ENCODE measurements at places on chromosomes 11 and 22.

- DNase-seq, result no peak
Measured at GRCh38 chr11:123253911-123254310, 58.9 kb upstream of the CLMP start.

- DNase-seq, result no peak
Measured at GRCh38 chr11:12662101-12662689, 12.0 kb upstream of the TEAD1 start.

DNA sequence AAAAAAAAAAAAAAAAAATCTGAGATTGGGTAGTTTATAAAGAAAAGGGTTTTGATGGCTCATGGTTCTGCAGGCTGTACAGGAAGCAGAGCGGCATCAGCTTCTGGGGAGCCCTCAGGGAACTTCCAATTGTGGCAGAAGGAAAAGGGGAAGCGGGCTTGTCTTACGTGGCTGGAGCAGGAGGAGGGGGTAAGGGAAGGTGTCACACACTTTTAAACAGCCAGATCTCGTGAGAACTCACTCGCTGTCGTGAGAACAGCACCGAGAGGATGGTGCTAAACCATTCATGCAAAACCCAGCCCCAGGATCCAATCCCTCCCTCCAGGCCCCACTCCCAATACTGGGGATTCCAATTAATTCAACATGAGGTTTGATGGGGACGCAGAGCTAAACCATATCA is 806.2 kb downstream of the TBC1D22A start:
- DNase-seq, result no peak

GRCh38 chr22:28810821-28811491 is 10.6 kb upstream of the XBP1 start:
- no peak for DNase-seq

- DNase-seq, result peak; percentile 56
Measured at GRCh38 chr22:20156611-20157429, 6.0 kb upstream of the CCDC188 start.

GRCh38 chr22:20282901-20283673 is 15.0 kb upstream of the RTN4R start:
- no peak for DNase-seq

DNA sequence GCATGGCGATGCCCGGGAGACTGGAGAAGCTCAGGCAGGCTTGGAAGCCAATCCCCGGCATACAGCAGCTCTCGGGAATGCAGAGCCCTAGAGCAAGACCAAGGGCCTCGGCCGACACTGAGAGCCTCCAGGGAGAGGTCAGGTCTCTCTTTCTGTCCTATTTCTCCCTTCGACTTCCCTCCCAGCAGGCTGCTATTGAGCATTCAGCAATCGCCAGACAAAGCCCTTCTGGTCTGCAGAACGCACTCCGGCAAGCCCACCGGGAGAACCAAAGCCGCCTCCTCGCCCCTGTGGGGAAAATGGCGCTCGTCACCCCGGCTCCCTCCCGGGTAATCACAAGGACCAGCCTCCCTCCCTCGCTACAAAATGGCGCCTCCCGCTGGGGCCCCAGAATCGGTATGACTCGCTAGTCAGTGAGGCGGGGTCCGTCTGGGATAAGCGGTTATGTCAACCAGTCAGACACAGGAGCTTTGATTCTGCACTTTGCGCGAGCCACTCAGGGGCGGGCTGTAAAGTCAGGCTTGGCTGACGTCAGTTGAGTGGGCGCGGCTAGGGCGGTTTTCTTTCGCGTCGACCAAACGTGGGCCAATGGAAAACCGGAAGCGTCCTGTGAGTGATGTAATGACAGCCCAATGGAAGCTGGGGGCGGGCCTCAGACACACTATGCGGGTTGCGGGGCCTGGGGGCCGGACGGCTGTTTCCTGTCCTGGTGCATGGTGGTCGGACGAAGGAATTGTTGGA is at the start of gene ZNF143:
Gene ZNF143 (plus strand): TSS at position 691 of the 741 bp plus-strand sequence. CDS start 10,297 bp downstream, outside the sequence.
- DNase-seq, result peak; percentile 100

GRCh38 chr11:128624269-128625175 is 37.2 kb upstream of the ETS1 start:
- DNase-seq, result no peak

DNA sequence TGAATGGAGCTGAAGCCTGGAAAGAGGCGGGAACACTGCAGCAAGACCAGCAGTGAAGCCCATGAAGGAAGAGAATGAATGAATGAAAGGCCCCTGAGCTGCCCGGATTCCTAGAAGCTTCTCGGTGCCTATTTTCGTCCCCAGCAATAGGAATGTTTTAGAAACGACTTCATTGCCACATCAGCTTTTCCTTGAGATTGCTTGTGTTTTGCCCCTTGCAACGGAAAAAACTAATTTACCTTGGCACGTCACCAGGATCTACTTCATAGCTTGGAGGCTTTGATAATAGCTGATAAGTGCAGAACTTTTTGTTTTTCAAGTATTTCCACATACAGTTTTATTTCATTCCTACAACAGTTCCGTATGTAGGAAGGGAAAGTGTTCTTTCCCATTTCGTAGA is 248.9 kb upstream of the NARS2 start:
- no peak for DNase-seq

DNA sequence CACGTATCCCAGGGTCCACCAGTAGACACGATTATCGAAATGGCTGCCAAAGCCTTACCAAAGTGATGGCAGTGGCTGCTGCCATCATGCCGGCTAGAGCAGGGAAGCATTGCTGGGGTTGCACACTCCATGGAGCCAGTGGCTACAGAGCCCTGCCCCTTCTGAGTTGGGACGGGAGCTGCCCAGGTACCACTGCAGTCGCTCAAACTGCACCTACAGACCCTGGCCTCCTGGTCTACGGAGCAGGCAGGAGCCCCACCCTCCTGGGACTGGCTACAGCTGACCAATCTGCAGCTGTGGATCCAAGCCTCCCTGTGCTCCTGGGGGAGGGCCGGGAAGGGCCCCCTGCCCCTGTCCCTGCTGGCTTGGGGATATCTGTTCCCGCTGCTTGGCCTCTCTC is 111.4 kb downstream of the ATG16L2 start:
- DNase-seq, result no peak

DNA sequence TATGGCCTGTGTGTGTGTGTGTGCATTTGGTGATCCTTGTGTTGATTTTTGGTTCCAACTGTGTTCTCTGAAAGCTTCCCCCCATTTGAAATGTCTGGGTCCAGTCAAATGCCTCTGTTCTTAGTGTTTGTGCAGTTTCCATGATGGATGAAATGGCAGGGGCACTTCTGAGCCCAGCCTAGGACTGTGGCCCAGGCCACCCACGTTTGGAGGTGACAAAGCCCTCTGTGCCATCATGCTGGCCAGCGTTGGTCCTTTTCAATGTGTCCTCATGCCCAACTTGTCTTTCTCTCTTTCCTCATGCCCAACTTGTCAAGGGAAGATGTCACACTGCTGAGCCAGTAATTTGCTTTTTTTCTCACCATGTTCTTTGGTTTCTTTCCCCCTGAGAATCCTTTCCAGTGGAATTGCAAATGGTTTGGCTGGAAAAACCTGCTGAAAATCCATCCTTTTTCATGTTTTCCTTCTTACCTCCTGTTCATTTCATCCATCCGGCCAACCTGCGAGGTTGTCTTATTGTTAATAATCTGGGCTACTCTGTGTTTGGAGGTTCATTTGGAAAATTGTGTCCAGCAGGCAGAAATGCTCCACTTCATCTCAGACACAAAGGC is 113.7 kb upstream of the NAV2 start:
- DNase-seq, result no peak

DNA sequence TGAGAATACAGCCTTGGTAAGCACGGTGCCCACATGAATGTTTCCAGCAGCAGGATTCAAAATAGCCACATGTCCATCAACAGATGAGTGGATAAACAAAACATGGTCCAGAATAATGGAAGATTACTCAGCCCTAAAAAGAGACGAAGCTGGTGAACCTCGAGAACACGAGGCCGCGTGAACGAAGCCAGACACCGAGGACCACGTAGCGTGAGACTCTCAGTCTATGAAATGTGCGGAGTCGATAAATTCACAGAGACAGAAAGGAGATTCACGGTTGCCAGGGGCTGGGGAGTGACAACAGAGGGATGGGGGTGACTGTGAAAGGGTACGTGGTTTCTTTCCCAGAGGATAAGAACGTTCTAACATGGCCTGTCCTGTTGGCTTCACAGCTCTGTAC is 2.9 kb upstream of the ASCL2 start:
- DNase-seq, result no peak

GRCh38 chr22:39623603-39624500 is 53.3 kb downstream of the CACNA1I start:
- no peak for DNase-seq

DNA sequence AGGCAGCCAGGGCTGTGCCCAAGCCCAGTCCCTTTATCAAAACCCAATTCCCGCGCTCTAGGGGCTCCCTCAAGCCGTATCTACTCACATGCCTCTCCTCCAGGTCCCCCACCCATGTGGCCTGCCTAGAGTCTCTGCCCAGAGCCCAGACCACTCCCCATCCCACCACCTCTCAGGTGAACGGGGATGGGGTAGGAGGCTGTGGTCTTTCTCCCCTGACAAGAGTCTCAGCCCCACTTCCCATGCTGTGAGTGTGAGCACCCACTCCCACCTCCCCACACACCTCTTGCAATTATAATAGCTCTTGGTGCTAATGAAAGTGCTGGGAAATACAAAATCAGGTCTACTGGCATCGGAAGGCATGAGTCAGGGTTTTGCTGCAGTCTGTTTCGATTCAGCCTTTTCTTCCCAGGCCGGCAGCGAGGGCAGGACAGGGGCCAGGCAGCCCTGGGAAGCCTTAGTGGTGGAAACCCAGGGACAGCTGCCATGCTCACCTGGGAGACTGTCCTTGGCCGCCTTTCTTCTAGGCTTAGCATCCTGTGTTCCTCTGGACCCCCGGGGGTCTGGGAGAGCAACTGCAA is 16.7 kb upstream of the TMPRSS4 start:
- DNase-seq, result no peak

DNA sequence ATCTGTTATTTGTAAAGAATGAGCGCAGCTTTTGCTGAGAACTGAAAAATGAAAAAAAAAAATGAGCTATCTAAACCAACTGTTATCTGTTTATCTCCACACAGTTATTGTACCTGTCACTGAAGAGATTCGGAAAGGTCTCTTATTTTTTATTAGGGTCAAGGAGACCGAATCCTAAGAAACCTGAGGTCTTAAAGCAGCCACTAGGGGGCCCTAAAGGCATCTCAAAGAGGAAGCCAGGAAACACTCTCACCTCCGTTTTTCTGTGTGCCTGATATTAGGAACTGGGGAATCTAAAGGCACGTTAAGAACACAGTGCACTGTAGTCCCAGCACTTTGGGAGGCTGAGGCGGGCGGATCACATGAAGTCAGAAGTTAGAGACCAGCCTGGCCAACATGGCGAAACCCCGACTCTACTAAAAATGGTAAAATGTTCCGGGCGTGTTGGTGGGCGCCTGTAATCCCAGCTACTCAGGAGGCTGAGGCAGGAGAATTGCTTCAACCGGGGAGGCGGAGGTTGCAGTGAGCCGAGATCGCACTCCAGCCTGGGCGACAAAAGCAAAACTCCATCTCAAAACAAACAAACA is 3.5 kb upstream of the LARGE1 start:
- peak; percentile 70 for DNase-seq

DNA sequence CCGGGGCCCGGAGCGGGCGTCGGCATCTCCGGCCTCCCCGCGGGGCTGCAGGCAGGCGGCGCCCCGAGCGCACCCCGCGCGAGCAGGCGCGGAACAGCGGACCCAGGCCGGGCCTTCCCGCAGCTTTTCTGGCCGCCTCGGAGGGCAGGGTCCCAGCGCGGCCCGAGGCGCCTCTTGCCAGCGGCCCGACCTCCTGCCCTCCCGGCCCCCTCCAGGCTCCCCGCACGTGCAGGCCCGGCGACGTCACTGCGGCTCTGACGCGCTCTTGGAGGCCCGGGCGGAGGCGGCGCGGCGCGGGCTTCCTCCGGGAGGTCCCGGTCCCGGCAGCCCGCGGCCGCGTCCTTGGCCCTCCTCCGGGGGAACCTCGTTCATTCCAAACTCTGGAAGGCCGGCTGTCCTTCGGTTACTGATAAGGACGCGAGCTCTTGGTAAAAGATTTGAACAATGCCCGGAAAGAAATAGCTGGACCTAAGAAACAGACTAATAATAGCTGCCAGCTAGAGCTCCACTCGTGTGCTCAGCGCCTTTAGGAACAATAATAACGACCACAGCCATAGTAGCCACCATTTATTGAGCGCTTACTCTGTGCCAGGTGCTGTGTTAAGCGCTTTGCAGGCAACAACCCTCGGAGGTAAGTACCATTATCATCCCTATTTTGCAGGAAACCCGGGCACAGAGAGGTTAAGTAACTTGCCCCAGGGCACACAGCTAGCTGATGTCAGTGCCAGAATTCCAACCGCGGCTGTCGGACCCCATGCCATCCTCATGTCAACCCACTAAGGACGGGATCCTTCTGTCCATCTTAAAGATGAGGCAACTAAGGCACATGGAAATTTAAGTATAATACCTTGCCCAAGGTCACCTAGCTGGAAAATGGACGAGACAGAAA is 39.1 kb upstream of the CREB3L1 start:
- DNase-seq, result peak; percentile 73

- DNase-seq, result peak; percentile 41
Measured at GRCh38 chr11:108803776-108804175, 138.9 kb downstream of the DDX10 start.

DNA sequence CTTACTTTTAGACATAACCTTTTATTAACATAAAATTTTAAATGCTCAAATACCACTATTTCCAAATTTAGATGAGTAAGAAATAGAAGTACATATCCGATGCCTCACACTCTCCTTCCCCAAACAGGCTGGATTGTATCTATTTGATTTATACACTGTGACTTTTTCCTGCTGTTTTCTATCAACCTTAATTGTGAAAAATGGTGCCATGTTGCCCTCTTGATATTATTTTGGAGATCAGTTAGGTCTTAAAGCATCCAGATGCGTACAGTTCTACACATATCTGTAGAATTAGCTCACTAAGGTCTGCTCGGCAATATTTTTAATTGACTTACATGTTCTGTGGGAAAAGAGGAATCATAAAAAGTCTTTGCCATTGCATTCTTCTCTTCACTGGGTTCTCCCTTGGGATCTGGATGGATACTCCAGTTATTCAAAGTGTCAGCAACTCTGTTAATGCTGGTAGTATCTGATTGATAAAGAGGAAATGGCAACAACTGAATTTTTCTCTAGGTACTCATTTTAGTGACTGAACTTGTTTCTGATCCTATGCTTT is 27.2 kb downstream of the EIF3M start:
- peak; percentile 74 for DNase-seq

- DNase-seq, result no peak
Measured at GRCh38 chr11:103939694-103940093, 96.7 kb upstream of the DDI1 start.

- peak; percentile 40 for DNase-seq
Measured at GRCh38 chr11:73399159-73399590, 23.0 kb downstream of the RELT start.

- DNase-seq, result peak; percentile 28
Measured at GRCh38 chr11:126061707-126062678, 673 bp downstream of the CDON start.

GRCh38 chr11:64799256-64799622 is 3.8 kb downstream of the MAP4K2 start:
- DNase-seq, result no peak

GRCh38 chr11:100080381-100080780 is 606.7 kb upstream of the ARHGAP42 start:
- DNase-seq, result no peak

- no peak for DNase-seq
Measured at GRCh38 chr11:69974528-69974927, 103.6 kb upstream of the ANO1 start.
